NCI-H187 (cell line): ENCODE measurements at places on chromosomes 3 and 15.

GRCh38 chr3:58864480-58864879 is 185.3 kb downstream of the CFAP20DC start:
- DNase-seq: no peak

- no peak for DNase-seq
Measured at GRCh38 chr3:168860028-168860427, 764.3 kb upstream of the GOLIM4 start.

DNA sequence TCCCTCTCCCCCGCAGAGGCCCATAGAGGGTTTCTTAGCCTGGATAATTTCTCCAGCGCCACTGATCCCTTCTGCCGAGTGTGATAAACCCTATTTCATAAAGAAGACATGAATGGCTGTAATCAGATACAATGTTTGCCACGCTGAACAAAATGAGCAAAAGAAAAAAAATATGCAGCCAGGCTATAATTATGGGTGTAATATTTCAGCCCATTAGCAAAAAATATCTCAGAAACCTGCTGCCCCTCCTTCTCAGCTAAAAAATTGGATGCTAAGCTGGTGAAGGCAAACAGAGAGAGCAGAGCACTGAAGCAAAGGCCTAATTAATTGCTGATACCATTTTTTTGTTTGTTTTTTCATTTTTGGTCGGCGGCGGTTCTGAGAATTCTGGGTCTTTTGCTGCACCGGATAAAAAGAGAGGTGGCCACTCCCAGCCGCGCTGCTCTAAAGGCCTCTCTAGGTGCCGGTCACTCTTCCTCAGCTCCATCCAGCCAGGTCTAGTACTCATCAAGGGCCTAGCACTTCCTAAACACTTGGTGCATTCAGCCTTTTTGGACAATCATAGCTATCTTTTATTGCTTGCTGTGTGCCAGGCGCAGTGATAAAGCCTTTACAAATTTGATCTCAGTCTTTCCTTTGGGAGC is 128.7 kb upstream of the TLE3 start:
- no peak for DNase-seq

DNA sequence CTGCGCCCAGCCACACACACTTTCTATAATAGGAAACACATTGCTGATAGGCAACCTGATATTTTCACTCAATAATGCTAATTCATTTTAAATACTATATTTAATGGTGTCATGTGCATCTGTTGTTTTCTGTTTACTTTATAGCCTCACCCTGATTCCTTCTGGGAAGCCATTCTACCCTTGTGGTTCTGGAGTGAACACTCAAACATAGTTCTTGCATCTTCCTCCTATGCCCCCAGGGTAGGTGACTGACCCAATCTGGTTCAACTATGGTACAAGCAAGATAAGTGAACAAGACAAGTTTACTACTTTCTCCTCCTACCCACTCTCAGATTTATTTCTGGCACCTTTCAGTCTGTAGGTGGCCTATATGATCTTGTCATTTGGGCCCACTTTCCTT is 4.3 kb upstream of the SCG3 start:
- no peak for DNase-seq

DNA sequence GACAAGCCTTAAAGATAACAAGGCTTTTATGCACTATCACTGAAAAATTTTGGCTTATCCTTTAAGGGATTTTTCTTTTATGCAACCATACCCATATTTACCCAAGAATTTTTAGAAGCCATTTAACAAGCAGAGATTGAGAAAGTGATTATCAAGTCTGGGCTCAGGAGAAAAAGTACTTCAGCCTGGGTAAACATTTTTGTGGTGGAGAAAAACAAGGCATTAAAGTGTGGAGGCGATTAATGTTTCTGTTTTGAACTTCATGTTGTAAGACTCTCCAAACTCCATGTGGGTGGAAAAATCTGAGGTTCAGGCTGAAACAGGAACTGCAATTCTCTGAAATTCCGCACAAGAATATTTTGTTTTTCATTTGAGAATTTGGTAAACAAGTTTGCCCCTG is 260.4 kb upstream of the KCNMB2 start:
- no peak for DNase-seq

DNA sequence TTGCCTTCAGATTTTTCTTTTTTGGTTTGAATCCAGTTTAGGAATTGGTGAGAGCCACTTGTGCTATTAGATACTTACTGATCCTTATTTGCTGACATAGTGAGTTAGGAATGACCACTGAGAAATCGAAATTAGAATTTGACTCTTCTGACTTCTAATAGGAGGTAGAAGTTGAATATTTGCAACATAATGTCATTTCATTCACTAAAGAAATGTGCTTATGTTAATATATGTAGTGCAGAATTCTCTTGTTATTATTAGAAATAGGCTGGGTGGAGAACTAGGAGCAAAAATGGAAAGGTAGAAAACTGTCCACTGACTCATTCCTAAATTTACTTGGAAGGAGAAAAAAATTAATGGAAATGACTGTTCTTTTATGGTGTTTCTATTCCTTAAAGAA is 538.2 kb upstream of the SGO1 start:
- no peak for DNase-seq

- no peak for DNase-seq
Measured at GRCh38 chr15:67109141-67110034, 44.0 kb downstream of the SMAD3 start.

DNA sequence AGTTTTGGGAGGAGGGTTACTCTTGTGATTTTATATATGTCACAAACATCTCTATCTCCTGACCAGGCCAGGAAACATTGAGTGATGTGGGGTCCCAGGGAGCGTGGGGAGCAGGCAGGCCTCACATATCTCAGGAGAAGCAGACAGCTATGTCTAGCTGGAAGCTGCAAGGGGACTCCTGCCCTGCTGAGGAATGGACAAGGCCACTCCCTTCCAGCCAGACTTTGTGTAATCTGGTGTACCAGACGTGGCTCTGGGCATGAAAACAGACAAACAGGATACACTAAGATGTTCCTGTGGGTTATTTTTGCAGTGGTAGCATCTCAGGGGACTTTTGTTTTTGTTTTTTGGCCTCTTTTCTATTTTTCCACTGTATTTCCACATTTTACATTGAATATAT is 23.2 kb downstream of the CYP8B1 start:
- no peak for DNase-seq

DNA sequence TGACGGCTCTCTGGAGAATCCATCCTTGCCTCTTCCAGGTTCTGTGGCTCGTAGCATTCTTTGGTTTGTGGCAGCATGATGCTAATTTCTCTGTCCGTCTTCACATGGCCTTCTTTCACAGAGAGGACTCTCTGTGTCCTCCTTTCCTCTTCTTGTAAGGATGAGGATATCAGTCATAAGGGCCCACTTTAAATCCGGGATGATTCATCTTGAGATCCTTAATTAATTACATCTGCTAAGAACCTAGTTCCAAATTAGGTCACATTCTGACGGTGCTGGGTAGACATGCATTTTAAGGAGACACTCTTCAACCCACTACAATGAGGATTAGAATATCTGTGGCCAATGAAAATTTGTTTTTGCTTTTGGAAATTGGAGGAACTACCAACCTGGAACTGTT is 15.7 kb upstream of the GXYLT2 start:
- DNase-seq: no peak

DNA sequence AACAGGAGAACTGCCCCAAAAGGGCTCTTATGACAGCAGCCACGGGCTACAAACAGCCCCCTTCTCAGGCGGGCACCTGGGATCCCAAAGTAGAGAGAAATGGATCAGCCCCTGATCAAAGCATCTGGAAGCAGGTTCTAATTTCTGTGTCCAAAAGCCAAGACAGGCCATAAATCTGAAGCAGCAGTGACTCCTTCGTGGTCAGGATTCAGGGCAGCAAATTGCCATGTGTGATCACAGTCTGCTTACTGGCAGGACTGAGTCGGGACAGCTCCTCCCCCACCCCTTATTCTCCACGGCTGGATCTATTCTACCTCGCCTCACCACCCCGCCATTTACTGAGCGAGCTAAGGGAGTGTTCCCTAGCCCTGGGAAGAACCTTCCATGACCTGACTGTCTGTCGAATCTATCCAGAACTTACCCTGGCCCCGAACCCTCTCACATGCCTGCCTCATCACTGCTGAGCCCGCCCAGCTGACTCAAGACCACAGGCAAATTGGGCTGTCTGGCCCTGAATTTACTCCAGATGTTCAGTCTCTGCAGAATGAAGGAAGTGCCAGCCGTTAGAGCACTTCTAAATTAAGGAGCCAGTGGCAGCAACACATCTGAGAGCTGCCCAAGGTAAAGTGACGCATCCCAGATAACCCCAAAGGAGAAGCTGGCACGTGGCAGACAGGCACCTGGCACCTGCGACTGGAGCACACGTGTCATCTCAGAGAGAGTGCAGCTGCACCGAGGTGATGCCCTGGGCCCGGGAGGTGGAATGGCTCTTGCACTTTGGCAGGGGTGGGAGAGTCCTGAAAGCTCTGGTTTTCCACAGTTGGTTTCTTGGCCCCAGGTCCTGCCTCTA is 1.3 kb downstream of the LRRC15 start:
- DNase-seq: no peak

DNA sequence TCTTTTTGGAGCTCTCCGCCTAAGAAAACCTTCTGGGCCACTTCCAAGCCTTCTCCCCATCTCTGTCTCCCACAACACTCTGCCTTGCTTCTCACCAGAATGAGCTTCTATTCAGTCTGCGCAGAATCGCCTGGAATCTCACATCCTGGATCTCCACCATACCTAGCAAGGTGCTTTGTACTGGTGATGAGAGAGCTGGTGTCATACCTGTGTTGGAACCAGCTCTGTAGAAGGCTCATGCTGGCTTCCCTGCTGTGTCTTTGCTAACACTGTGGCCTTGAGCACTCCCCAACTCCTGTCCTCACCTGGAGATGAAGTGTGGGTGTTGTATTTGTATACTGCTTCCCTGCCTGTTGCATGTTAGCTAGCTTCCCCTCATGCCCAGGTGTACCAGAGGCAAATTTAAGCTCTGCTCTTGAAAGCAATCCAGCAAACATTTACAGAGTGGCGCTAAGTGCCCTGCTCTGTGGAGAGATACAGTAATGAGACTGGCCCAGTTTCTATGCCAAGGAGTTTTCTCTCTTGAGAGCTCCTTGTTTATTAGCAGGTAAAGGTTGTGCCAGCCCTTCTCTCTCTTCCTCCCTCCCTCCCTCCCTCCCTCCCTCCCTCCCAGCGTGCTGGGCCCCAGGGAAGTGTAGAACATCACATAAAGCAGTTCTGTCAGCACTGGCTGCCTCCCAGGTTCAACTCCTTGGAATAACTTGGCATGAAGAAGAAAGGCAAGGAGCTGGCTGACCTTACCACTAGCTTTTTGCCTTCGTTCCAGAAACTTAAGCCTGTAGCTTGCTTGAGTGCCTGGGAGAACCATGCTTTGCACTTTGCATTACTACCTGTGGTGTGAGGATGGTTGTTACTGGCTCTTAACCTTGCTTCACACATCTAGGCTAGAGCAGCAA is 54.9 kb downstream of the TRIM71 start:
- DNase-seq: no peak

DNA sequence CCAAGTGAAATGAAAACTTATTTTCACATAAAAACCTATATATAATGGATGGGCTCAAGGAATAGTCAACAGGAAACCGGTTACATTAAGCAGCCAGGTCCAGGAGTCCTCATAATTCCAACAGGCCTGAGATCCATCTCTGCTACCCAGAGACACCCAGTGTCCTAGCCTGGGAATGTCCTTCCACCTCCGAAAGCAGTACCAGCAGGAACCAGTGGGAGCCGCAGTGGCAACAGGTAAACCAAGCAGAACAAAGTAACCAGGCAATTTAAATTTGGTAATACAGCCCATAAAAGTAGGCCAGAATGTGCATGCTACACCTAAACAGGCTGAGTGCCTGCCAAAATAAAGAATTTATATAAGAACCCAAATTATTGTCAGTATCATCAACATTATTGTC is 195.6 kb downstream of the ZBBX start:
- DNase-seq: no peak

GRCh38 chr15:83533410-83533962 is 86.3 kb downstream of the SH3GL3 start:
- DNase-seq: no peak

DNA sequence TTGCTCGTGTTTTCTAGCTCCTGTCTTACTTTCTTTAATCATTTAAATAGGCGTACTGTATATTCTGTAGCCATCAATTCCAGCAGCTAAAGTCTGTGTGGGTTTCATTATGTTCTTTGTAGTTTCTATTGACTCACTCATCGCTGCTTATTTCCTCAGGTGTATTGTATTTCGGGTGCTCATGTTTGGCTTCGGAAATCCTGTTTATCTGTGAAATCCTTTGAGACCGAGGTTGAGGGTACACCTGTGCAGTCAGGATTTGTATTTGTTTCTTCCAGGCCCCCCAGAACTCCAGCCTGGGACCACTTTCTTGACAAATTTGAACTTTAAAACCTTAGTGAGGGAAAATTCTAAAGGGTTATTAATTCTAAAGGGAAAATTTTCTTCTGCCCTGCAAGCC is 2.0 kb upstream of the PAK2 start:
- no peak for DNase-seq

- no peak for DNase-seq
Measured at GRCh38 chr15:100771746-100772145, 107.9 kb upstream of the ALDH1A3 start.

DNA sequence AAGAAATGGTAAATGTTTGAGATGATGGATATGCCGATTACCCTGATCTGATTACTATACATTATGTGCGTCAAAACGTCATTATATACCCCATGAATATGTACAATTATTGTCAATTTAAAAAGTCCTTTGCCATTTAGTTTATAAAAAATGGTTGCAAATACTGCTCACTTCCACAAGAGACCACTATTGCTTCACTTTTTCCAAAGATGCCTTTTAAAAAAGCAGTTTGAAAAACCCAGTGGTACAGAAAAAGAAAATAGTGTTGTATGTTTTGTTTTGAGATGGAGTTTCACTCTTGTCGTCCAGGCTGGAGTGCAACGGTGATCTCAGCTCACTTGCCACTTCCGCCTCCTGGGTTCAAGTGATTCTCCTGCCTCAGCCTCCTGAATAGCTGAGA is 39.3 kb downstream of the EDEM1 start:
- no peak for DNase-seq

- no peak for DNase-seq
Measured at GRCh38 chr15:74505837-74506514, 35.0 kb upstream of the ARID3B start.

- no peak for DNase-seq
Measured at GRCh38 chr3:183161552-183162336, 790 bp downstream of the LAMP3 start.

GRCh38 chr15:36498916-36499315 is 80.5 kb upstream of the CDIN1 start:
- DNase-seq: no peak

- DNase-seq: no peak
Measured at GRCh38 chr15:89071471-89071870, 16.8 kb upstream of the ABHD2 start.

DNA sequence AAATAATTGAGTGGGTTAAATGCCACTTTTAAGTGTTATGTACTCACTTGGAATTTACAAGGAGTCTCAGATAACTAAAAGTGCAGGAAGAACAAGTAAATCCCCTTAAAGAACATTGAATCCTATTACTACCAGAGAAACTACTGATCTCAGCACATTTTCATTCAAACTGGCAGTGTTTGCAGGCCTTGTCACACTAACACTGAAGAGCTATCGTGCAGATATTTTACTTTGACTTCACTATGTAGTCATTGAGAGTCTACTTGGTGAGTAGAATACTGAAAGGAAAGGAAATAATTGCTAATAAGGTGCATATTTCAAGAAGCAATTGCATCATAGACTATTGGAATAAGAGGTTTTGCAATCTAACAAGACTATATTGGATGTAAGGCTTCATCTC is 721.4 kb upstream of the CBLB start:
- DNase-seq: no peak
